Gastroesophageal sphincter (tissue), 4 donors: ENCODE measurements at places on chromosomes 7 and 10.

- no peak for ATAC-seq
Measured at GRCh38 chr7:49645296-49645695, 128.1 kb upstream of the VWC2 start.

DNA sequence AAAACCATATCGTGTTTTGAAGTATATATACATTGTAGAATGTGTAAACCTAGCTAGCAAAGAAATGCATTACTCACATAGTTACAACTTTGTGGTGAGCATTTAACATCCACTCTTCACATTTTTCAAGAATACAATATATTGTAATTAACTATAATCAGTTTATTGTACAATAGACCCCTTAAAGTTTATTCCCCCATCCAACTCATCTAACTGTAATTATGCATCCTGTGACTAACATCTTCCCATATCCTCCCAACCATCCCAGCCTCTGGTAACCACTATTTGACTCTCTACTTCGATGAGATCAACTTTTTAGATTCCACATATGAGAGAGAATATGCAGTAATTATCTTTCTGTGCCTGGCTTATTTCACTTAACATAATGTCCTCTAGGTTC lies 526.4 kb downstream of the KIF20B start:
- no peak for ATAC-seq

- no peak for ATAC-seq
Measured at GRCh38 chr7:133398506-133398905, 145.6 kb downstream of the EXOC4 start.

DNA sequence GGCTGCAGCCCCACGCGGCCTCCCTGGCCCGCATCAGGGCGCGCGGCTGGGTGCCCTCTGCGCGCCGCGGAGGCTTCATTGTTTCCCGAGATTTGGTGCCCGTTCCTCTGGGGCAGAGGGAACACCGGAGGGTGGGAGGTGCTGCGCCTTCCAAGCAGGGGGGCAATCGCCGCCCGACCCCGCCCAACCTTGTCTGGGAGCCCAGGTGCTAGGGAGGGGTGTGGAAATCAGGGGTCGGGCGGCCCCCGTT lies 1.0 kb upstream of the NRP1 start:
- no peak for ATAC-seq

DNA sequence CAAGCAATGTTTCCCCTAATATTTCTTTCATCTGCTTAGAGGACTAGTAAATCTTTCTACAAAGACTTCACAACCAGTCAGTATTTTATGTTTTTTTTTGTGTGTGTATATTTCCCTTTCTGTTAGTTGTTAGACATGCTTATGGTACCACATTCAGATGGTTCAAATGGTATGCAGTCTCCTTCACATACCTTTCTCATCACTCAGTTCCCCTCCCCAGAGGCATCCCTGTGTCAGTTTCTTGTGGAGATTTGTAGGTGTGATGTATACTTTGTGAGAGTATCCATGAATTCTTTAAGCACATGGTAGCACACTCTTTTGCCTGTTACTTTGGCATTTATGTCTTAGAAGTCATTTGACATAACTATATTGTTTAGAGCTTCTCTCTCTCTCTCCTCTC lies 4.4 kb downstream of the ZNF485 start:
- ATAC-seq, result no peak
